NCI-H774 (cell line): ENCODE measurements at places on chromosomes 1 and 21.

GRCh38 chr1:233598891-233599541 lies 14.9 kb upstream of the KCNK1 start:
- DNase-seq = no peak

DNA sequence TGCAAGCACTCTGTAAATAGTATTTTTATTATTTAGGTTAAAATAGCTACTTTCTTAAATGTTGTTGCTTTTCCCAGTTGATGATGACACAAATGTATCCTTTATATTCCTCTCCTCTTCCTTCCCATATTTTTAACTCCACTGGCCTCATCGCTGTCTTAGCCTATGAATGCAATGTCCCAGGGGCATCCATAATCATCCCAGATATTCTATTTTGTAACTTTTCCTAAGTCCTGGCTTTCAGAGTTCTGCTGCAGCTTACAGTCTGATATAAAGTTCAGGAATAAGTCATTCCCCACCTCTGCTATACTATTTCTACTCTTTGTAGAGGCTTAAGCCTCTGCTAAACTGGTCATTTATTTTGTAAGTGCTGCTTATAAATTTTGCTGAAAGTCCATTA lies 58.3 kb downstream of the ASTN1 start:
- no peak for DNase-seq

DNA sequence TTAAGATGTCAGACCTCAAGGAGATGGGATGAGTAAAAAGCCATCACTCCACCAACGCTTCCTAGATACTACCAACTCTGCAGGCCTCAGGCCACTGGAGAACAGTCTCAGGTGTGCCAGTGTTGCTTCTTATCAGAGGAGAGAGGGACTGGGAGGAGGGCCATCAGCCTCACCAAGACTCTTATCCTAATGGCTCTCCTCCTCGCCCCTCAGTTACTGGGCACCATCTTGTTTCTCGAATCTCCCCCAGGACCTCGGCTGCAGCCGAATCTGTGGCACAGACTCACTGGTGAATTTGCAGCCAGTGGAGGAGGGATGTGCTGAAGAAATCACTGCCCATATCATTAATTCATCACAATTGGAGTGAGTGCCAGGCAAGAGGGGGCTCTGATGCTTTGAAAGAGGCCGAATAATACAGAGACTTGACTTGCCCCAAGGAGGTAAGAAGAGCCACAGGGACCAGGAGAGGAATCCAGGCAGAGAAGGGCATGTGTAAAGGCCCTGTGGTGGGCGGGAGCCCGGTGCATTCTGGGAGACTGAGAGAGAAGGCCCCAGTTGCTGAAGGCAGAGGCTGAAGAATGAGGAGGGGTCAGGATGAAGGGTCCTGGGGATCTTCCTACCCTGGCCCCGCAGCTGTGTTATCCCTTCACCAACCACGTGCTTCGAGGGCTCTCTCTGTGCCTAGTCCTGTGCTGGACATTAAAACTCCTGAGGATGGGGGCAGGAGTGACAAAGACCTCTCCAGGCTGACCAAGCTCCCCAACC lies 129.8 kb downstream of the PTPRU start:
- DNase-seq = no peak

DNA sequence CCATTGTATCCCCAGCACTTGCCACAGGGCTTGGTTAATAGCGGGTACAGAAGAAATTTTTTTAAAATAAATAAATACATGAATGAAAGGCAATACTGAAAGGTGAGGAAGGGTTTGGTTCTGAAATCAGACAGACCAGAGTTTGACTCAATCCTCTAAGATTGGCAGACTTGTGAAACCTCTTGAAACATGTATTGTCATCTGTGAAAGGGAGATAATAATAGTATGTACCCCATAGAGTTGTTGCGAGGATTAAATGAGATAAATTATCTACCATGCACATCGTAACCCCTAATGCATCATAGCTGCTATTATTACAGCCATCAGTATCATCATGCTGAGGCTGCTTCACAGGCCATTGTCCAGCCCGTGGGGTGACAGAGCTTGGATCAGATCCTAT lies 41.4 kb downstream of the S1PR1 start:
- DNase-seq = no peak

DNA sequence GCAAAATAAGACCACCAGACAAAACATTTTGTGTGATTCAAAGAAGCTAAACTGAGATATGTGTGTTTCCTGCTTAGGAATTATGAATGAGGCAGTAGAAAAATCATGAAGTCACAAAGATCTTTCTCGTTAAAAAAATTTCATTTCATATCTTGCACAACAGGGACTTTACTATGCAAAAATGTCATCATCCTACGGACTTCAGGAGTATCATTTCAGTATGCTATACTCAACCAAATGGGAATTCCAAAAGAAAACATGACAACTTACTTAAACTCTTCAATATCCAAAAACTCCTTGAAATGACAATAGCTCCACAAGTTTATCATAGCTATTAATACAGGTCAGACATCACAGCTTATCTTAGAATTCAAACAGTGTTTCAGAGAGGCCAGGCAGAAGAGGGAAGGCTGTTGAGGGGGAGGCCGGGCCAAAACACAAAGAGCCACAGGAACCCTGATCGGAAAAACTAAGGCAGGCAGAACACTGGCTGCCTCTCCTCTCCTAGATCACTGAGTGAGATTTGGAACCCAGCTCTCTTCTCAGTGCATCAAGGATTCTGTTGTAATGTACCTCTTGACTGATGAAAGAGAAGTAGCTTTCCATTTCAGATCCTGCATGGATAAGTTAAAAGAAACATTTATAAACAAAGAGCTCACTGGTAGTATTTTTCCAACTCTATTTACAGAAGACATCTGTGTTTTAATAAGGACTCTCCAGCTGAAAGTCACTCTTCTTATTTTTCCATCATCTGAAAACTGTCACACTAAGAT lies 66.9 kb downstream of the TESK2 start:
- DNase-seq = no peak

GRCh38 chr1:8858112-8858668 lies 20.3 kb downstream of the ENO1 start:
- DNase-seq = no peak

- no peak for DNase-seq
Measured at GRCh38 chr1:222522105-222522915, 25.6 kb downstream of the HHIPL2 start.
